ENCODE measurements at places on chromosomes 3 and 15. TPM values are rescaled to one million over a fixed set of nuclear protein-coding genes. Genes with fewer than 3 reads are reported as not detected.

GRCh38 chr3:160941885-160942494 lies 163.2 kb downstream of the B3GALNT1 start:
- DNase-seq: peak; percentile 94

- DNase-seq: no peak
Observed at GRCh38 chr3:84109911-84110310, 848.9 kb upstream of the CADM2 start.

- DNase-seq: no peak
Observed at GRCh38 chr3:42745291-42745745, 27.7 kb downstream of the CCDC13 start.

GRCh38 chr3:194090716-194091115 lies 45.2 kb upstream of the HES1 start:
- no peak for DNase-seq

DNA sequence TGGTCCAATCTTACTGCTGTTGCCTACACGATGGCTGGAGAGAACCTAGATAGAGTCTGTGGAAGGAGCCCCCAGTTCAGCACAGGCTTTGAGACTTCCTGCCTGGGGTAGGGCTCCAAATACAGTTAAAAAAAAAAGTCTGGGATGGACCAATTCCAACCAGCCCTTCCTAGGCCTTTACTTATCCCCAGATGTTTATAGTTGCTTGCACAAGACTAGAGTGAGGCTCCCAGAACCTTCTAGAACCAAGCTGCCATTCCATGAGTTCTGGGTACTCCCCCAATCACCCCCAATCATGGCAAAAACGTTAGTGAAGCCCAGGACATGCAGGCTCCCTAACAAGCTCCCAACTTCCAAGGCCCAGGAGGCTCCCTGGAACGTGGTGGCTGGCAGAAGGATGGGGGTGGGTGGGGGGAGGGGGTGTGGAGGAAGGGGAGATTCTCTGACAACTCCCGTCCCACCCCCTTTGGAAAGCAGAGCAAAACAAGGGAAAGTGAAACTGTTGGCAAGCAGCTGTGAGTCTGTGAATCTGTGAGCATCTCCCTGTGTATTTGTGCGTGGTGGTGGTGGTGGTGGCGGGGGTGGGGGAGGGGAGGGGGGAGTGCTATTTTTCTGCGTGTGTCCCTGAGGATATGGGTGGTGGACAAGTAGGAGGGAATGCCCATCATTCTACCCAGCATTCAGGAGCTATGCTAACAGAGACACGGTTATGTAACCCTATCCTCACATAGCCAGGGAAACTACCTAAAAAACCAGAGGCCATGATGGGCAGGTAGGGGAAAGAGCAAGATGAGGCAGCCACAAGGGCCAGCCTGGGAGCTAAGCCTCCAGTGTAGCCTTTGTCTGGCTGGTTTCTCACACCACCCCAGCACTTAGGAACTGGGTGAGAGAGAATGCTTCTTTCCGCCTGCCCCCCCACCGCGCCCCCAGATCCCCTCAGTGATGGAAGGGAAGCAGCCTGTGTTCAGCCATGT lies 2.0 kb downstream of the MST1R start:
- no peak for DNase-seq

GRCh38 chr15:50824514-50824913 lies 59.0 kb upstream of the SPPL2A start:
- no peak for DNase-seq

- DNase-seq: no peak
Observed at GRCh38 chr15:89728254-89728653, 22.8 kb downstream of the MESP1 start.

DNA sequence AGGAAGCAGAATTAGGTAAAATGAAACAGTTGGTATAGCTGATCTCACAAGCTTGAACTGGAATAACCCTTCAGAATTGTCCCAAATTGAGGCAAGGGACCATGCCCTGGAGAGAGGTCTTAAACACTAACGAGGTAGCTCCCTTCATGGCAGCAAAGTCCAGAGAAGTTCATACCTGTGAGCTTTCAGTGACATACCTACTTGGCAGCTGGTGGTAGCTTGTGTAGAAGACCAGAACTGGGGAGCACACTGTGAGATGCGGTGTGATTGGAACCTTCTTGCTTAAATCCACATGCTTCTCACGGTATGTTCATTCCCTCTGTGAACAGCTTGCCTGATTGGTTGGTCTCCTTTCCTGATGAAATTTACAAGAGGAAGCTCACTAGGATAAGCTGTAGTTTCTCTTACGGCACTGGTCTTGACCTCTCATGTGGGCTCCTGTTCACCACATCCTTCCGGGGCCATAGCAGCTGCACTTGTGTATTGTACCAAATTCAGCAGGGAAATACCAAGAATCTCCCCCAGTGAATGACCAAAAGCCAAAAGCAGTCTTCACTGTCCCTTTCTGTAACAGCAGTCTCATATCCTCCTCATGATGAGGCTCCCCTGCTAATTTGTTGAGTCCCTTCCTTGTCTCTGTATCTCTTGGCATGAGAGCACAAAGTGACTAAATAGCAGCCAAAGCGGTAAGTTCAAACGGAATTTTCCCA lies 483.7 kb upstream of the FRG2C start:
- no peak for DNase-seq

DNA sequence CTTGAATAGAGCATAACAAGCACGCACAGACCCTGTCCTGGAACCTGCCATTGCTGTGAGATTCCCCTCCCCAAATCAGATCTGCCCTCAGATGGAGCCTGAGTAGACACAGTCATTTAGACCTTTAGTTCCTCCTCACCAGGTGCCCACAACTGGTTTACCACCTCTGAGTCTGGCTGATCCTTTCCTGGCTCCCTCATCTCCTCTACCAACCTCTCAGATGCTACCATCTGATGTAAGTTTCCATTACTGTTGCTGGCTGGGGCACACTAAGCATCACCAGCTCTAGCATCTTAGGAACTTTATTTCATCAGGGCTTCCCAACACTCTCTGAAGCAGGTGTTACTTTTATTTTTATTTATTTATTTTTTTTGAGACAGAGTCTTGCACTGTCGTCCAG lies 288.3 kb downstream of the TLE3 start:
- DNase-seq: no peak

DNA sequence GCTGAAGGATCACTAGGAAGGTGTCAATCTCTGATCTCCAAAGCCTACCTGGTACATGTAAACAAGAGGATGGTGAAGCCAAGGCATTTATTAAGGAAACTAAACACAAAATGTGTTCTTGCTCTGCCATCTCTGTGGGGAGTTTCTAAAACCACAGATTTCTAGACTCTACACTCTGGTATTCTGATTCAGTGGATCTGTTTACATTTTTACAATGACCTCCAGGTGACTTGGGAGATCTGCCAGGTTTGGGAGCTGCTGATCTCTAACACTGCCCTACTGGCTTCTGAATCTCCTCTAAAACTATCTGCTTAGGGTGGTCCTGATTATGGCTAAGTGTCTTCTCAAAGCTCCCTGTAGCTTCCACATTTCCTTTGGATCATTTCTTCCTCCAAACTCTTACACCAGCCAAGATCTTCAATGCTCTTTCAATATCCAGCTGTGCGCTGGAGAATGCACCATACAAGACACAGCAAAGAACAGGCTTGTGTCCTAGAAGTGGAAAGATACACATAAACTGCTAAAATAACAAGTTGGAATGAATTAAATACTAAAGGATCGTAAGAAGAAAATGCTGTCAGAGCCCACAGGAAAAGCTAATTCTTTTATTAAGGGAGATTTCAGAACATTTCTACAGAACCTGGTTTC lies 72.7 kb downstream of the GREM1 start:
- DNase-seq: no peak

DNA sequence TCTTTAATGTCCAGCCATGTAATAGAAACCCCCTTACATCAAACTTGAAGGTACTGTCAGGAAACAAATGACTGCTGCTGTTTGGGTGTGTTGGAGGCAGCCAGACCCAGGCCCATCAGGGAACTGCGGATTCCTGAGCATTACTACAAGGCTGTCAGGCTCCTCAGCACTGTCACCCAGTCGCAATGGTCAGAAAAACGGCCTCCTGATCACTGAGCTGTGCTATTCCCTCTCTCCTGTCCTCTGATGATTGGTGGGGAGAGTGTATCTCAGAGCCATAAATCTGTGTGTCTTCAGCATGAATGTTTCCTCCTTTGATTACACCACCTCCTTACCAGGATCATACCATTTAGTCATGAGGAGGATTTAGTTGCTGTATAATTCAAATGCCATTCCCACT lies 135.2 kb upstream of the GADL1 start:
- no peak for DNase-seq

GRCh38 chr15:66625974-66626373 lies 60.2 kb upstream of the LCTL start:
- no peak for DNase-seq

- DNase-seq: no peak
Observed at GRCh38 chr3:46936733-46937250, 39.8 kb downstream of the CCDC12 start.

GRCh38 chr3:187830181-187830580 lies 84.9 kb upstream of the BCL6 start:
- peak; percentile 89 for DNase-seq

DNA sequence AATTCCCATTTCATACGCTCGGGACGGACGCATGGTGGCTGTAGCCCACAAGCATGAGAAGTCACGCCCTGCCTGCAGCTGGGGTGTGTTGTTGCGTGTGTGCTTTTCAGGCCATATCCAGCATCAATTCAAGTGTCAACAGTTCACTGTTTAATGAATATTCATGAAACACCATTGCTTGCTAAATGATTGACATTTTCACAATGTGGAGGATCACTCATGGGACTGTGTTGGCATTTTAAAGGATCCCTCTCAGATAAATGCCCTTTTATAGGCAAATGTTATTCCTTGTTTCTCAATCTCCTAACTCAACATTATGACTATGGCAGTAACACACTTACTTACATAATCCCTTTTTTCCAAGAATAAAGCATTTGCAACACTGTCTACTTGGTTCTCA lies 511.3 kb downstream of the GABRG3 start:
- no peak for DNase-seq

- DNase-seq: no peak
Observed at GRCh38 chr3:123071146-123071545, 4.3 kb downstream of the PDIA5 start.

- no peak for DNase-seq
Observed at GRCh38 chr3:190338717-190339116, 16.5 kb upstream of the CLDN1 start.

GRCh38 chr3:159785273-159785708 lies 203.3 kb upstream of the IL12A start:
- no peak for DNase-seq

DNA sequence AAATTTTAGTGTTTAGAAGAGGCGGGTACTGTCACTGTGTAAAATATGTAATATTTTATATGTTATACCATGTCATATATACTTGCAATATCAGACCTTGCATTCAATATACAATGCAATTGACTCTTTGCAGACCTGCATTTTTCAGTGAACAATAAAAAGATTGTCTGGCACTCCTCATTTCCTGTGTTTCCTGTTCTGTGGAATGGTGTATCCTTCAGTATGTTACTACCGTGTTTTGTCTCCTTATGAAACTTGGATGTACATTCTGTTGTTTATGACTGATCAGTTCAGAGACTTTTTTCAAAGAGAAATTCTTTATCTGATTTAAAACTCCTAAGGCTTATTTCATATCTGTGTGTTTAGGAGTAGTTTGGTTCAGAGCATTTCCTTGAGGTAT lies 31.5 kb downstream of the APH1B start:
- no peak for DNase-seq

DNA sequence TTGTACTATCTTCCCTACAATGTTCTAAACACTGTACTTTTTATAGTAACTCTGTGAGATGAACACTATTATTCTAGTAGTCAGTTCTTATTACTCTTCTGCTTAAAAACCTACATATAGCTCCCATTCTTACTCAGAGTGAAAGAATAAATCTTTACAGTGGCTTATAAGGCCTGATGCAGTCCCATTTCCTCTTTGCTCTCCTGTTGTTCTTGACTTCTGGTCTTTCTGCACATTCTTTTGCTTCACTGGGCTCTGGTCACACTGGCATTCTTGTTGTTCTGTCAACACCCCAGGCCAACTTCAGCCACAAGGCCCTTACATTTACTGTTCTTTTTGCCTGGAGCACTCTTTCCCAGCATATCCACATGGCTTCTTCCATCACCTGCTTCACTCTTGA lies 58.2 kb upstream of the TP63 start:
- no peak for DNase-seq

DNA sequence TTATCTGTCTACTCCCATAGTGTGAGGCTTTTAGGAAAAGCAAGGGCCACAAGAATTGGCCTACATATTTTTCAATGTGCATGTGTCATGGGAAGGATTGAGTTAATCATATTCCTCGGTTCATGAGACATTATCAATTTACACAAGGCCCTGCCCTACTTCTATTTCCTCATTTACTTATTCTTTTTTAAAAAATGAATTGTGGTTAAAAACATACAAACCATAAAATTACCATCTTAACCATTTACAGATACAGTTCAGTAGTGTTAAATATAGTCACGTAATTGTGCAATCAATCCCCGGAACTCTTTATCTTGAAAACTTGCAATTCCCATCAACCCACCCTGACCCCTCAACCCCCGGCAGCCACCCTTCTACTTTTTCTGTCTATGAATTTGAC lies 284.0 kb upstream of the GADL1 start:
- DNase-seq: no peak

DNA sequence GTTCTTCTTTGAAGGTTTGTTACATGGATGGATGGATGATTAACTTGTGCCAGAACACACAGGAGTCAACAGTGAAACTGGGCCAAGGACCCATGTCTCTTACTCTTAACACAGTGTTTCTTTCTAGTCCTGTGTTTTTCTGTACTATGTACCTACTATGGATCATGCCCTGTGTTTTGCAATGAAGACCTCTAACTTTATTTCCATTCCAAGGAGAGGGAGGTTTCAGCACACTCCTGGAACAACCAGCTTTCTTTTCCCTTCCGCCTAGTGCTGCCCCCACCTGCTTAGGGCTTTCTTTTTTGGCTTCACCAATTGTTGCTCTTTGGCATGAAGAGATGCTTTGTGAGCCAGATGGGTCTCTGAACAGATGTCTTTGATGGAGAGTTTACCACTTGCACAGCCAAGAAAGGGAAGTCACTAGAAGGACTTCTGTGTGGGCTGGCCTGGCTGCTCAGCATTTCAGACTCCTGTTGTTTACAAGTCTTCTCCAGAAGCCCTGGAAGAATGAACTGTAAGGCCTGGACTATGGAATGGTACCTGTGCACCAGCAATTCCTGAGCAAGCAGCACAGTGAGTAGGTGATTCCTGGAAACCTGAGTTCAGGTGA lies 44.5 kb downstream of the SNAPC5 start:
- DNase-seq: no peak

IFRD2 gene
- 74.1 TPM for total RNA-seq

AMIGO3 gene
- not detected for total RNA-seq

DPPA2 gene
- total RNA-seq: not detected

PLA2G4B gene
- 3.5 TPM for total RNA-seq

DLL4 gene
- 8.2 TPM for total RNA-seq

GALNT15 gene
- 76.0 TPM for total RNA-seq

CAPN3 gene
- 2.3 TPM for total RNA-seq

CCDC39 gene
- total RNA-seq: 0.17 TPM

BCL2A1 gene
- not detected for total RNA-seq

LRTM1 gene
- total RNA-seq: not detected

SLC51A gene
- total RNA-seq: not detected
